ENCODE measurements at places on chromosomes 16 and 17. TPM values are rescaled to one million over a fixed set of nuclear protein-coding genes. Genes with fewer than 3 reads are reported as not detected.
A peak's percentile ranks its signal among the peaks of the same experiment; 100 is the strongest.

GRCh38 chr16:29151317-29151716 is 166.5 kb downstream of the LAT start:
- no peak overlapping the region for H3K27ac ChIP-seq
- H3K36me3 ChIP-seq, result no peaks in the 10 kb centered on the region
- H3K4me3 ChIP-seq, result no peak overlapping the region
- no peaks in the 10 kb centered on the region for H3K4me1 ChIP-seq
- no peaks in the 10 kb centered on the region for H3K27me3 ChIP-seq
- DNase-seq, result no peak

DNA sequence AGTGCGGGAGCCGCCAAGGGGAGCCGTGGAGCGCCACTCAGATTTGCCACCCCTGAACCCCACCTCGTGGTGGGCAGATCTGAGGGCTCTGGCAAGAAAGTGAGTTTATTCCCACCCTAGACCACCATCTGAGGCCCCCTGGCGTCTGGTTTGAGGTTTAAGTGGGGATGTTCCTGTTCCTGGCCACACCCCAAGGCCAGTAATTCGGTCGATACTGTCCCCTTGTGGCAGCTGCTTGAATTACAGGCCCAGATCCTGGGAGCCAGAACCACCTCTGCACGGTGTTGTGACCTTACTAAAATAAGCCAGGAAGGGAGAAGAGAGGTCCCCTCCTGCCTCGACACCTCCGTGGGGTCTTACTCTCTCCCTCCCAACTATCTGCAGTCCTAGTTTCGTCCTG is 3.3 kb upstream of the LAT start:
- H3K4me3 ChIP-seq, result no peak overlapping the region
- H3K27ac ChIP-seq, result no peak overlapping the region

GRCh38 chr17:44222112-44222869 is 2.8 kb upstream of the UBTF start:
- no peaks in the 10 kb centered on the region for H3K27me3 ChIP-seq
- no peaks in the 10 kb centered on the region for H3K36me3 ChIP-seq
- H3K27ac ChIP-seq, result peak overlapping the region; percentile 93
- H3K4me3 ChIP-seq, result peak overlapping the region; percentile 45

GRCh38 chr17:51322390-51323029 is 62.2 kb downstream of the UTP18 start:
- H3K36me3 ChIP-seq, result no peaks in the 10 kb centered on the region
- no peaks in the 10 kb centered on the region for H3K27me3 ChIP-seq
- H3K4me3 ChIP-seq, result no peak overlapping the region
- no peaks in the 10 kb centered on the region for H3K4me1 ChIP-seq

- peaks cover 11% of the 10 kb centered on the region for H3K4me1 ChIP-seq
- H3K4me3 ChIP-seq, result no peak overlapping the region
- DNase-seq, result no peak
- H3K36me3 ChIP-seq, result no peaks in the 10 kb centered on the region
These were observed 336.9 kb downstream of the SOX9 start for GRCh38 chr17:72457712-72458111.

DNA sequence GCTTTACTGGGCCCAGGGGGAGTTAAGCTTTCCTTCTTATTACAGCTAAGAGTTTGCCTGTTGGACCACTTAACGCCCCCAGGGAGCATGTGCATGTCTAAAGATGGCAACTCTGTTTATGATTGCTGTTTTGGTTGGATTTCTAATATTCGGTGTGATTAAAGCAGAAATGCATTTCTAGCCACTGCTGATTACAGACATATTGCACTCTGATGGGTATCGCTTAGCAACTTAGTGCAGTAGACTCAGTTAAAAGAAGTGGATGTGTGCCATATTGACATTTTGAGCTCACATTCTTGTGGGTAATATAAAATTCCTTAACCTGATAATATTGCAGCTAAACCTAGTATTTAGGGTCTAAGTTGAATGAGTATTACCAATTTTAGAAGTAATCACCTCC is 4.2 kb downstream of the NF1 start:
- no peak overlapping the region for H3K4me3 ChIP-seq
- no peaks in the 10 kb centered on the region for H3K27me3 ChIP-seq
- no peak for DNase-seq
- no peaks in the 10 kb centered on the region for H3K4me1 ChIP-seq
- no peak overlapping the region for H3K27ac ChIP-seq

- H3K36me3 ChIP-seq, result no peaks in the 10 kb centered on the region
- peak overlapping the region; percentile 76 for H3K27ac ChIP-seq
- H3K27me3 ChIP-seq, result no peaks in the 10 kb centered on the region
These were observed 200.1 kb downstream of the XYLT1 start for GRCh38 chr16:17270683-17271109.

DNA sequence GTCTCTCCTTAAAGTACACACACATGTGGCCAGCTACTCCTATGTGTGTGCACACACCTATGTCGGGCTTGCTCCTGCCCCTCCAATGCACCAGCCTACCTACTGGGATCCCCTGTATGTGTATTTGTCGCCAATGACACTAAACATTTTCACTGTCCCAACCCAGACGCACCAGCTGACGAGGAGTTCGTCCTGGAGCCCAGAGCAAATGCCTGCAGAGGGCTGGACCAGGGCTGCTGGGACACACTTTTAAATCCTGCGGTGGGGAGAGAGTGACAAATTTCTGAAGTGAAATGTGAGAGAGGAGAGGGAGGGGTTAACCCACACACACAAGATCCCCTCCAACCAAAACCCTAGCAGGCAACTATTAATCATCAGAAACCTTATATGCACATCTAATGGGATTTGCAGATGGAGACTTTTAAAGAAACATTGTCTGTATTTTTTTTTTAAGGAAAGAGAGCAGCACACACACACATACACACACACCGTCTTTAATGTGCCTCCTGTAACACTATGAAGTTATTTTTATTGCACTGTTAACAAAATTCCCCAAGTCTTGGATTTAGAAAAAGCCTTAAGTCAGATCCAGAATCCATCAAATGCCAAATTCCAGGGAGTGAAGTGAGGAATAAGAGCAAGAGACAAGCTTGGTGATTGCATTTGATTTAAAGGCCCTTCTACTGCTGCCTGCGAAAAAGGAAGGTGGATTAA is at the start of gene MEOX1:
Gene MEOX1 (minus strand): TSS at position 224 of the 714 bp plus-strand sequence. CDS start 388 bp downstream, outside the sequence.
- H3K27ac ChIP-seq, result no peak within 1 kb of the TSS
- H3K36me3 ChIP-seq, result no peaks in the 10 kb centered on the region
- H3K27me3 ChIP-seq, result no peaks in the 10 kb centered on the region
- no peak for DNase-seq
- H3K4me3 ChIP-seq, result no peak within 1 kb of the TSS

DNA sequence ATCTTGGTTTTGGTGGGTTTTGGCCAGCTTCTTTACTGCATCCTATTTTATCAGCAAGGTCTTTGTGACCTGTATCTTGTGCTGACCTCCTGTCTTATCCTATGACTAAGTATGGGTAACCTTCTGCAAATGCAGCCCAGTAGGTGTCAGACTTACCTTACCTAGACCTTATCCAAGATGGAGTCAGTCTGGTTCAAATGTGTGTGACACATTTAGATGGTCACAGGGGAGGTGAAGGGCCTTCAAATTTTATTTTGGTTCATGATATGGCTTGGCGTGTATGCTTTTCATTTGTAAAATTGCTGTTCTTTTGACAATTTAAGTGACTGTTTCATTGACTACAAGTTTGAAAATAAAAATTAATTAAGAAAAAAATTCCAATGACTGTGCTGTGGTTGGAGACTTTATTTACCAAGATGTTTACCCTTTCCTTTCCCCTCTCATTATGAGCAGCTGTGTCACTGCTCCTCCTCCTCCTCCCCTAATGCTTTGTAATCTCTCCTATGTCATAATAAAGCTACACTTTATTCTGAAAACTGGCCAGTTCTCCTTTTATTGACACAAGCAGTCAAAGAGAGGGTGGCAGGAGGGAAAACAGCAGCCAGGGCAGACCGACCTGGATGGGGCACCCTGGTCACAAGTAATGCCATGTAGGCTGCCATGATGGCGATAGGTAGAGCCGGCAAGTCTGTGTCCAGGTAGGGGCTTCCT is 49.4 kb downstream of the TNFRSF13B start:
- no peaks in the 10 kb centered on the region for H3K27me3 ChIP-seq
- H3K4me1 ChIP-seq, result no peaks in the 10 kb centered on the region
- H3K4me3 ChIP-seq, result no peak overlapping the region
- no peaks in the 10 kb centered on the region for H3K36me3 ChIP-seq
- no peak for DNase-seq

DNA sequence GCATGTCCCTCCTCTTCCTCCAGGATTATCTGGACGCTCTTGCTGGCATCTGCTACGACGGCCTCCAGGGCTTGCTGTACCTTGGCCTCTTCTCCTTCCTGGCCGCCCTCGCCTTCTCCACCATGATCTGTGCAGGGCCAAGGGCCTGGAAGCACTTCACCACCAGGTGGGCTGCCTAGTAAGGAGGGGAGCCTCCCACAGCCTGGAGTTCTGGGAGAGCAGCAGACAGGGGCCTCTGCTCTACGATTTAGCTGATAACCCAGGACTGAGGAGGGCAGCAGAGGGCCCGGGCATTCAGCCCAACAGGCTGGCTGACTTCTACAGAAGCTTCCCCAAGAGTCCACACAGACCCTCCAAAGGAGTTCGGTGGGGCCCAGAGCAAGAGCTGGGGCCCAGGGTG is 21.8 kb upstream of the DNAI2 start:
- H3K27ac ChIP-seq, result no peak overlapping the region
- no peak overlapping the region for H3K4me3 ChIP-seq
- H3K27me3 ChIP-seq, result no peaks in the 10 kb centered on the region
- no peaks in the 10 kb centered on the region for H3K4me1 ChIP-seq
- no peaks in the 10 kb centered on the region for H3K36me3 ChIP-seq

DNA sequence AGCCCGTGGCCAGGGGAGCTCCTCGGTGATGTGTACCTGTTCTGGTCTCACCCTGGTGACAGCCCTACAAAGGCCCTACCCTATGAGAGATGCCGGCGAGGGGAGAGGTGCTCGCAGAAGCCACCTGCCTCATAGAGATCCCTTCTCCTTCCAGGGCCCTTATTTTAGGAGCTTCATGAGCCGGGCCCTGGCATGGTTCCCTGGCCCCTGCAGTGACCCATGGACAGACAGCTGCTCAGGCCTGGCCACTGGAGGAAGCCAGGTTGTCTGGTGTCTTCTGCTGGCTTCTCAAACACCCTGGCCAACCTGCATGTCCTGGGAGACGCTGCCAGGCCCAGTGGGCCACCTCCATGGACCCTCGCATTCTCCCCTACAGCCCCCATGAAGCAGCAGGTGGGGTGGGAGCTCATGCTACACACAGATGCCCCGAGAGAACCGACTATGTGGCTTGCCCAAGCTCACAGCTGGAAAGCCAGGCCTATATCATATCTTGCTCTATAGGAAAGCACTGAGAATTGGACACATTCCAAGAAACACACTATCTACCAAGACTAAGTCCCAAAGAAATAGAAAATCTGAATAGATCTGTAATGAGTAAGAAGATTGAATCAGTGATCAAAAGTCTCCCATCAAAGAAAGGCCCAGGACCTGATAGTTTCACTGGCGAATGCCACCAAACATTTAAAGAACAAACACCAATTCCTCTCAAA is 7.2 kb upstream of the AATK start:
- H3K27ac ChIP-seq, result no peak overlapping the region
- H3K4me1 ChIP-seq, result no peaks in the 10 kb centered on the region
- H3K27me3 ChIP-seq, result no peaks in the 10 kb centered on the region
- peak; percentile 40 for DNase-seq
- no peak overlapping the region for H3K4me3 ChIP-seq
- no peaks in the 10 kb centered on the region for H3K36me3 ChIP-seq

DNA sequence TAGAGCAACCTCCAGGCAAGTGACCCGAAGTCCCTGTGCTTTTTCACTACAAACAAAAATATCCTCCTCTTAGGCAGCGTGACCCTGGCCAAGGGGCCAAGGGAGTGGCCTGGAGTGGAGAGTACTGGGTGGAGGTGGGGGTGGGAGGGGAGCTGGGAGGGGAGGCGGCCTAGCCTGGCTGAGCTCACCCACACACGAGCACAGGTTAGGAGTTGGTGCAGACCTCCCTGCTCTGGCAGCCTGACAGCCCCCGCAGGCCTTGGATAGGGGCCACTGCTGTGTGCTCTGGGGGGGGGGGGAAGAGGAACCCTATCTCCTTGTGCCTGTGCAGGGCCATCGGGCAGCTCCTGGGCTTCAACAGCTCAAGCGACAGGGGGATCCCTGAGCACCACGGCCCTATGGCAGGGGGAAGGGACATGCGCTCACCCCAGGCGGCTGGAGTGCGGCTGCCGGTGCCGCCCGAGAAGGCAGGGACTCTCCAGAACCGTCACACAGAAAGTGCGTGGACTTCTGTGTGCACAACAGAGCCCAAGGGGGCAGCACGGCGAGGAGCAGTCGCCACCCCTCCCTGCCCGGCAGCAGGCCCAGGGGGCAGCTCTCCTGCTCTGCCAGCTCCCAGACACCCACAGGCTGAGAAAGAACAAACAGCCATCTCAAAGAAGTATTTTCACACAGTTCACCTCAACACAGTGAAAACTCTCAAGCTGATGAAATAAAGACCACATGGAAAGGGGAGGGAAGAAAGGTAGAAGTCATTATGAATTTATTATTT is 13.3 kb downstream of the SLC16A3 start:
- DNase-seq, result no peak
- peak overlapping the region; percentile 58 for H3K27ac ChIP-seq
- H3K36me3 ChIP-seq, result peaks cover 44% of the 10 kb centered on the region
- H3K4me1 ChIP-seq, result peaks cover 24% of the 10 kb centered on the region
- H3K4me3 ChIP-seq, result no peak overlapping the region
- H3K27me3 ChIP-seq, result no peaks in the 10 kb centered on the region

GRCh38 chr16:49641250-49641649 is 214.7 kb downstream of the ZNF423 start:
- no peak for DNase-seq
- H3K27ac ChIP-seq, result no peak overlapping the region
- no peaks in the 10 kb centered on the region for H3K4me1 ChIP-seq
- no peaks in the 10 kb centered on the region for H3K36me3 ChIP-seq
- H3K27me3 ChIP-seq, result no peaks in the 10 kb centered on the region

GRCh38 chr17:59521465-59522126 is 43.8 kb upstream of the DHX40 start:
- no peak overlapping the region for H3K27ac ChIP-seq
- peak; percentile 47 for DNase-seq
- H3K4me3 ChIP-seq, result no peak overlapping the region
- H3K36me3 ChIP-seq, result no peaks in the 10 kb centered on the region
- peaks cover 3% of the 10 kb centered on the region for H3K4me1 ChIP-seq

DNA sequence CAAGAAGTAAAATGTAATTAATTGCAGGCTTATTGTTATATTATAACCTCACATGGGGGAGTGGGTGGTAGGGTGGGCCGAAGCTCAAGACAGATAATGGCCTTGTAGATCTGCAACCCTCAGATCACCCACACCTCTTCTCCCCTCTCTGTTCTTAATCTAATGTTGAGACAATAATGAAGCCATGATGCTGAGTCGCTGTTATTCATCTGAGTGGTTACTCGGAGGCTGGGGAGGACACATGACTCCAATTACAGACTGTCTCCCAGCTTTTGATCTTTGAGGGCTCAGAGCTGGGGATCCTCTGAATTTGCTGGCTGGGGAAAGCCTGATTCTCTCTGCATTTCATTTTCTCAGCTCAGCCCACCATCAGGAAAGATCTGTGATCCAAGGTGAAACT is 275.3 kb downstream of the SHISA9 start:
- H3K27ac ChIP-seq, result no peak overlapping the region
- no peaks in the 10 kb centered on the region for H3K36me3 ChIP-seq
- H3K27me3 ChIP-seq, result no peaks in the 10 kb centered on the region
- DNase-seq, result no peak
- no peaks in the 10 kb centered on the region for H3K4me1 ChIP-seq

- H3K4me1 ChIP-seq, result no peaks in the 10 kb centered on the region
- H3K4me3 ChIP-seq, result no peak overlapping the region
- H3K36me3 ChIP-seq, result no peaks in the 10 kb centered on the region
- no peak for DNase-seq
- no peak overlapping the region for H3K27ac ChIP-seq
- no peaks in the 10 kb centered on the region for H3K27me3 ChIP-seq
These were observed 160.1 kb downstream of the MAP2K4 start for GRCh38 chr17:12180644-12181261.

ABCA8 gene
- total RNA-seq, result 4.8 TPM

NOD2 gene
- total RNA-seq, result 1.8 TPM

C16orf96 gene
- 0.47 TPM for total RNA-seq

Data from pancreas (tissue), 10 donors.